Endodermal cell (in vitro differentiated cells): ENCODE measurements at places on chromosomes 11 and 22. TPM values are rescaled to one million over a fixed set of nuclear protein-coding genes. Genes with fewer than 3 reads are reported as not detected.

NLRP14 gene
- total RNA-seq = 0.18 and 0.33 TPM in 2 replicates

C22orf15 gene
- total RNA-seq = 1.4 to 3.1 TPM (median 2.2 TPM) in 3 replicates

ANO3 gene
- not detected in 2 replicates for total RNA-seq

KCNJ4 gene
- total RNA-seq = 0.36 and 0.37 TPM in 2 replicates

SNX19 gene
- 13.2 to 34.9 TPM (median 32.3 TPM) in 3 replicates for total RNA-seq

SLC22A6 gene
- total RNA-seq = not detected in 3 replicates

FGF4 gene
- 3.5 TPM in 2 replicates for total RNA-seq

PTPRCAP gene
- total RNA-seq = 1.2 and 2.1 TPM in 2 replicates

TREH gene
- not detected in 3 replicates for total RNA-seq

NTM gene
- total RNA-seq = 0.78 to 1.7 TPM (median 1.6 TPM) in 3 replicates

PHOX2A gene
- total RNA-seq = 0.70 and 0.92 TPM in 2 replicates

SIK2 gene
- 13.2 to 21.5 TPM (median 17.4 TPM) in 3 replicates for total RNA-seq
